Stimulated activated CD8-positive, alpha-beta memory T cell treated with anti-CD3 and anti-CD28 coated beads, Interleukin-4, amount 100 ng/mL, for 48 hours (primary cell): ENCODE measurements at places on chromosomes 2 and 18.

- DNase-seq: no peak
Observed at GRCh38 chr2:119223521-119224390, at the start of gene STEAP3. STEAP3 (plus strand) TSS chr2:119223834; CDS start chr2:119231013, 7,179 bp downstream.

- DNase-seq: no peak
Observed at GRCh38 chr18:11747731-11748130, 58.7 kb downstream of the GNAL start.

GRCh38 chr2:69770193-69770702, 28.3 kb downstream of the ANXA4 start:
- DNase-seq: peak; percentile 47

DNA sequence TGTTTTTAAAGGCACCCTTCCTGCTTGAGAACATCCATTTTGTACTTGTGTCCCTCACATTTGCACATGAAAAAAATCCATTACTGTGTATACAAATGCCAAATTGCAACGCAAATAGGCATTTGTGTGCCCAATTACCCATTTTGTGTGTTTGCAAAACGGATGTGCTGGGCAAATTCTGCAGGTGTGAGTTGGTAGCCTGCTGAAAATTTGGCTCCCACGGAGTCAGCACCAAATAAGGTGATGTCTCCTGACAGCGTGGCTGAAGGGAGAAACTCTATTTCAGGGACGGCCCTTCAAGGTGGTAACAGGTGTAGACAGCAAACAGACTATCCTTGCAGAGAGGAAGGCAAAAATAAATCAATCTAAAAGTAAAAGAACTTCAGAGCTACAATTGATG, 661.1 kb downstream of the BCL11A start:
- no peak for DNase-seq

- DNase-seq: no peak
Observed at GRCh38 chr2:45130736-45131135, 121.5 kb upstream of the SIX2 start.

- DNase-seq: no peak
Observed at GRCh38 chr2:212173331-212173730, 365.3 kb downstream of the ERBB4 start.
